ENCODE measurements at places on chromosomes 11 and 22. TPM values are rescaled to one million over a fixed set of nuclear protein-coding genes. Genes with fewer than 3 reads are reported as not detected.

DNA sequence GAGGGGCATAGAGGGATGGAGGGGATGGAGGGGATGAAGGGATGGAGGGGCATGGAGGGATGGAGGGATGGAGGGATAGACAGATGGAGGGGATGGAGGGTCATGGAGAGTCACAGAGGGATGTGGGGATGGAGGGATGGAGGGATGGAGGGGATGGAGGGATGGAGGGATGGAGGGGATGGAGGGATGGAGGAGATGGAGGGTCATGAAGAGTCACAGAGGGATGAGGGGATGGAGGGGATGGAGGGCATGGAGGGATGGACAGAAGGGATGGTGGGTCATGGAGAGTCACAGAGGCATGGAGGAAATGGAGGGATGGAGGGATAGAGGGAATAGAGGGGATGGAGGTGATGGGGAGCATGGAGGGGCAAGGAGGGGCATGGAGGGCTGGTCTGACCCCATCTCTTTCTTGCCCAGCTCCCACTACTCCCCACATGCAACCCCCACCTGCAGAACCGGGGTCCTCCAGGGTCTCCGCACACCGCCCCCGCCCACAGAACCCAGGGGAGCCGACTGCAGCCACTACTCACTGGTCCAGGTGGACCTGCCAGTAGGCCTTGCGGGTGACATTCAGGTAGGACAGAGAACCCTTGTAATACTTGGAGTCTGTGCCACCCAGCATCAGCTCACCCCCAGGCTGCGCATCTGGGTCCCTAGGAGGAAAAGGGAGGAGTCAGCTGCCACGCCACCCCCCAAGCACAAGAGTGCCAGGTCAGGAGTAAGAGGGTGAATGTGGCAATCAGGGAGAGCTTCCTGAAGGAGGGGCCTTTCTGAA, 4.2 kb upstream of the IFITM10 start:
- DNase-seq, result no peak

DNA sequence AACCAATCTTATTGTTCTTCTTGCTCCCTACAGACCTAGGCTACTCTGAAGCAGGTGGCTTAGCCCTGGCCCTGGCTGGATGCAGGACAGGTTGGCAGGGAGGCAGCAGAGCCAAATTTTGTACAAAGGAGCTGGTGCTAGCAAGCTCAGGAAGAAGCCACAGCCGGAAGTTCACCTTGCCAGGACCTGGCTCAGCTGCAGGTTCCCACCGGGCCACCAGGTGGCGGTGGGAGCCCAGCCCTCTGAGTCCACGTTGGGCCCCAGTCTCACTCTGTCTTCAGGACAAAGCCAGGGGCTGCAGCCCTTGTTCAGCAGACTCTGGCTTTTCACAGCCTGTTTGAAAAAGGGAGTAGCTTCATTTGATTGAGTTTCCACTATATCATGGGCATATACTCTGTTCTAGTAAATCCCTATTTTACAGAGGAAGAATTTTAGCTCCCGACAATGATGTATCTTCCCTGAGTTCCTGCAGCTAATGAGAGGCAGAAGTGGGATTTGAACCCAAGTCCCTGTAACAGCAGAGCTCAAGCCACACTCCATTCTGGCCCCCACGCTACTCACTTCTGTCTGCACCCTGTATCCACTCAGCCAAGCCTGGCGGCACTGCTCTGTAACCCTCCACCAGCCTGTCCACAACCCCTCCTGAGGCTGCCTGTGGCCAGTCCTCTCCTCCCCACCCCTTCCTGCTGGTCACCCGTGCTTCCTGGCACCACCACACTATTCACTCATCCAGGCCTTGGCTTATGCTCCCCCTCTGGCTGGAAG, 3.3 kb downstream of the TKFC start:
- peak; percentile 77 for DNase-seq

The PANX2 gene
- 0.90 TPM for total RNA-seq

DNA sequence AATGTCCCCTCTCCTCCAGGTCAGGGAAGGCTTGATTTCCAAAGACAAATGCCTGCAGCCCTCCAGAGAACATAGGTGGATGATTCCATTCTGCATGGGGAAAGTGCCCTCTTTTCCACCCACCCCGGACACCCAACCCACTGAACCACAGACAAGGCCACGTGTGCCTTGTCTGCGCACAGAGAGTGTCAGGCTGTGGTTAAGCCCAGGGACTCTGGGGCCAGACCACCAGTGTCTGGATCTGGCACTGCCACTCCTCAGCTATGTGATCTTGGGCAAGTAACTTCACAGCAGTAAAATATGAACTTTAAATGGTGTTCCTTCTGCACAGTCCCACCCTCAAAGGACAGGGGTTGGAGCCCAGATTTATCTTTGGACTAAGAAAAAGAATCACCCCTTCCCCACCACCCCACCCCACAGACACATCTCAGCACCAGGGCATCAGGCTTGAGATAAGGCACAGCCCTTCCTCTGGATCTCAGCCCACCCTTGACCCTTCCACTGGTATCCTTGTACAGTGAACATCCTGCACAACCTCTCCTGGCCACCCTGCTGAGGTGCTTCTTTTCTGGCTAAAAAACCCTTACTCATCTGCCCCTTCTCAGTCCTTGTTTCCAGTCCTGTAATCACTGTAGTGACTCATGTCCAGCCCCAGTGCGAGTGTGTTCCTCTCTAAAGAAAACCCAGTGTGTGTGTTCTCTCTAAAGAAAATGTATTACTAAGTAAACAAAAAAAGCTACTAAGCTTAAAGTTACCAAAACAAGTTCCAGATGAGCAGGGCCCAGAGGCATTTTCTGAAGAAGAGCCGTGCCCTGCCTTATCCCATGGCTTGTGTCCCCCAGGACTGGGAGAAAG, 1.9 kb upstream of the PTGDR2 start:
- peak; percentile 16 for DNase-seq

The KRTAP5-9 gene
- not detected for total RNA-seq

The ME3 gene
- 56.9 TPM for total RNA-seq

DNA sequence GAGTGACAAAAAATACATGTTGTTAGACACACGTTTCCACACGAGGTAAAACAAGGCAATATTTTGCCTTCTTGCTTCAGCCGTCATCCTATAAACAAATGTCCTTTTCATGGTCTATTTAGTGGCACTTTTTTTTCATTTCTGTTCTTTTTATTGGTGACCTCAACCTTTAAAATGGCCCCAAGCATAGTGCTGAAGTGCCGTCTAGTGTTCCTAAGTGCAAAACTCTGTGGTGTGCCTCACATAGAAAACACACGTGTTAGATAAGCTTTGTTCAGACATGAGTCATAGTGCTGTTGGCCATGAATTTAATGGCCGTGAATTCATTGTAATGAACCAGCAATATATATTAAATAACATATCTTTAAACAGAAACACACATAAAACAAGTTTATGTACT, 15.6 kb downstream of the OVCH2 start:
- DNase-seq, result peak; percentile 38

- peak; percentile 13 for DNase-seq
Measured at GRCh38 chr11:9397746-9398680, 13.6 kb downstream of the IPO7 start.

- DNase-seq, result peak; percentile 62
Measured at GRCh38 chr22:42270510-42271190, at the start of gene TCF20. Gene TCF20 (minus strand): TSS chr22:42270653. CDS start chr22:42215305, 55,348 bp downstream.
